ENCODE measurements at places on chromosomes 2 and 18. TPM values are rescaled to one million over a fixed set of nuclear protein-coding genes. Genes with fewer than 3 reads are reported as not detected.

DNA sequence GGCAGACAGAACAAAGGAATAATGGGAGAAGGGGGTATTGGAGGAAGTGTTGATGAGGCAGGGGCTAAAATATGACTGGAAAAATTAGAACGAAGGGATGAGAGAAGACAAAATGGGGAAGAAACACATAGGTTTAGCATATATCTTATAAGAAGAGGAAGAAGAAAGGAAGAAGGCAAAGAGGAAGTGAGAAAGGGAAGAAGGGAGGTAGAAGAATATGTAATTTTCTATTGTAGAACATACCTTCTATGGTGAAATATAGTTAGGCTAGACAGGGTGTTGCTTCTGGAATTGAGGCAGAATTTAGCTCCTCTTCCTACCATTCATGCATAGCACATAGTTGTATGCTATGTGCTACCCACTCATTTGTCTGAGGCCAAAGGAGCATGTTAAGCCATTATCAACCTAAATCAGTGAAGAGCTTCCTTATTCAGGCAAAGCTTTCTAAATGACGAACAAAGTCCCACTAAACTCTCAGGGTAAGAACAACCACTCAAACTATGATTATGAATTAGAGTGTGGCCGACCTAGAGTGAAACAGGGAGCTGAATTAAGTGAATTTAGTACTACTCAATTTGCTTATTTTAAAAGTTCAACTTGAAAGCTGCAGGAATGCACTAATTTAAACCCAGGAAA is 180.9 kb upstream of the GALNT5 start:
- H3K36me3 ChIP-seq: no peaks in the 10 kb centered on the region
- no peaks in the 10 kb centered on the region for H3K4me1 ChIP-seq
- H3K27me3 ChIP-seq: peaks cover 1% of the 10 kb centered on the region
- H3K4me3 ChIP-seq: no peak overlapping the region
- no peak overlapping the region for H3K27ac ChIP-seq

- H3K27ac ChIP-seq: no peak overlapping the region
- no peaks in the 10 kb centered on the region for H3K36me3 ChIP-seq
- no peaks in the 10 kb centered on the region for H3K4me1 ChIP-seq
- no peak for DNase-seq
Measured at GRCh38 chr2:120805602-120806001, 69.9 kb downstream of the GLI2 start.

GRCh38 chr2:232085164-232085563 is 123.7 kb downstream of the DIS3L2 start:
- H3K27ac ChIP-seq: no peak overlapping the region
- no peaks in the 10 kb centered on the region for H3K36me3 ChIP-seq
- no peaks in the 10 kb centered on the region for H3K27me3 ChIP-seq
- no peak for DNase-seq
- no peak overlapping the region for H3K4me3 ChIP-seq

- H3K4me3 ChIP-seq: no peak overlapping the region
- peaks cover 4% of the 10 kb centered on the region for H3K4me1 ChIP-seq
- peak; percentile 28 for DNase-seq
- H3K27me3 ChIP-seq: no peaks in the 10 kb centered on the region
- H3K36me3 ChIP-seq: no peaks in the 10 kb centered on the region
Measured at GRCh38 chr2:225056330-225057073, 14.2 kb upstream of the DOCK10 start.

DNA sequence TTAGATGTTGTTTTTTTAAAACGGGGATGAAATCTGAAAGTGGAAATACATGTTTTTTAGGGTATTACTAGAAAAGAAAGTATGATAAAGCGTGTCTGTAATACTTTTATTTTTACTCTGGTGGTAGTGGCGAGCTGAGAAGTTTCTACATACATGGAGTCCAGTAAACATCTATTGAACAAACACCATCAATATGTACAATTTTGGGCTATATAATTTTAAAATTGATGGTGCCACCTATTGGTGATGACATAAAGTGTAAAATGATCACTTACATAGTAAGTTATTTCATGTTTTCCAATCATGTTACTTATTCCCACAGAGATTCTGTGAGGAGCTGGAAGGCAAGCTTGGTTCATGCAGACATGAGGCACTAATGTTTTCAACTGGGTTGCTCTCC is 31.5 kb upstream of the NFE2L2 start:
- H3K36me3 ChIP-seq: no peaks in the 10 kb centered on the region
- H3K4me1 ChIP-seq: no peaks in the 10 kb centered on the region
- H3K4me3 ChIP-seq: no peak overlapping the region
- no peak overlapping the region for H3K27ac ChIP-seq

DNA sequence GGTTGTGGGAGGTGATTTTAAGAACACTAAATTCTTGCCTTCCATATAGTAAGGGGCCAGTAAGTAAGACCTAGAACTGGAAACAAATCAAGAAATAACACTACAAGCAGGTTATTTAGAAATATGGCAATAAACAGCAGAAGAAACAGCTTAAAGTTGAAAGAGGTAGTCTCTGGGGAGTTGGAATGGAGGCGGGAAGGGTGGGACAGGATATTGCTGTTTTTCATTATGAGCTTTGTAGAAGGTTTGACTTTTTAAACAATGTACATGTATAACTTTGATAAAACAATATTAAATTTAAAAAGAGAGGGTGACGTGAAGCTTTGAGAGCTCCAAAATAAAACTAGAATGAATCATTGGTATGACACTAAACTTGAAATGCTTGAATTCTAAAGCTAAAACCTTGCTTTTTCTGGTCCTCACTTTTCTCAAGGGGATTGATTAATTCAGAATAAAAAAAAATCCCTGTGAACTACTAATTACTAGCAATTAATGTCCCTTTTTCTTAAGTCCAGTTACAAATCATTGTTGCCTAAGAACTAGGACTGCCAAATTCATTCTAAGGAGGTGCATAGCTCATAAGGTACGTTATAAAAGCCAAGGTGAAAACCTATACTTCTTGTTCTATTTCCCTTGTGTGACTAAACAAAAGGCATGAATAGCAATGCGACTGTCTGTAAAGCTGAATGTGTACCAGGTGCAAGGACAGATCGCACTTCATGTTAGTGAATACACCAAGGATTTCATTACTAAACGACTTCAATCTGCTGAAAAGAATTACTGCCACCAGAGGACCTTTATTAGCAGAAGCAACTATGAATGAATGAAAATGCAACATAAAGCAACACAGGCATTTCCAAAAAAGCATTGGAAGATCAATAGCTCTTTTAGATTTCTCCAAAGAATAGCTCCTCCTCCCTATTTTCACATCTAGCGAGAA is 177.5 kb downstream of the RBM43 start:
- no peak overlapping the region for H3K4me3 ChIP-seq
- H3K27ac ChIP-seq: no peak overlapping the region
- DNase-seq: no peak
- H3K36me3 ChIP-seq: no peaks in the 10 kb centered on the region

GRCh38 chr2:8999797-9000196 is 3.7 kb downstream of the MBOAT2 start:
- H3K27ac ChIP-seq: no peak overlapping the region
- no peak overlapping the region for H3K4me3 ChIP-seq

DNA sequence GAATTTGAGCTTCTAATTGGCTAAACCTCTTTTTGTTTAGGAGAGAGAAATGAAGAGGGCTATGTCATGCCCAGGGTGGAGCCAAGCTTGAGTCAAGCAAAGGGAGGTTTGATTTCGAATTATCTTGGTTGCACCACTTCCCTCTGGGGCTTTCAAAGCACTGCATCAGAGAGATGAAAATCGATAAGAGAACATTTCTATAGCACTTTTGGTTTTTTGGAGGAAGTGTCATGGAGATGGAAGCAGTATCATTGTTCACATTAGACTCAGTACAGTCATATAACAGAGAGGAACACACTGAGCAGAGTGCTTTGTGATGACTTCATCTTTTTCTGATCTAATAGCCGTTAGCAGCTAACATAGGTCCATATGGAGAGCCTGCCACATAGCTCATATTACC is 120.3 kb upstream of the UXS1 start:
- H3K27me3 ChIP-seq: no peaks in the 10 kb centered on the region
- H3K27ac ChIP-seq: no peak overlapping the region
- no peaks in the 10 kb centered on the region for H3K36me3 ChIP-seq
- no peak overlapping the region for H3K4me3 ChIP-seq

The ZNF385B gene
- total RNA-seq: not detected
